ENCODE measurements at places on chromosomes 3 and 15.

DNA sequence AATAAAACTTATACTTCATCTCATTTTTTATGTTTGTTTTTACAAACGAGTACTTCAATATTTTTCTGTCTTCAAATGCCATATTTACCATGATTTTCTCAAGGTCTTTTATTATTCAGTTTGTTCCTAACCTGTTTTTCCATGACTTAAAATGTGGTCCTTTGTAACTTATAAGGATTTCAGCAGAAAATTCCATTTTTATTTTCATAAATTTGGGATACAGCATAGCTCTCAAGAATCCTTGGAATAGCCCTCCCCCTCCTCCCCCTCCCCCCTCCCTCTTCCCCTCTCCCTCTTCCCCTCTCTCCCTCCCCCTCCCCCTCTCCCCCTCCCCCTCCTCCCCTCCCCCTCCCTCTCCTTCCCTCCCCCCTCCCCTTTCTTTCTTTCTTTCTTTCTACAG lies 14.9 kb upstream of the STX19 start:
- no peak for DNase-seq

GRCh38 chr3:46889381-46890110 lies 12.0 kb downstream of the PTH1R start:
- DNase-seq = peak; percentile 53

GRCh38 chr3:180295811-180296210 lies 259.1 kb upstream of the PEX5L start:
- DNase-seq = no peak

GRCh38 chr3:14701676-14702075 lies 26.7 kb downstream of the C3orf20 start:
- no peak for DNase-seq

All from psoas muscle (tissue), 8 donors.